Ascending aorta (tissue), 2 donors: ENCODE measurements at places on chromosomes 5 and 9. TPM values are rescaled to one million over a fixed set of nuclear protein-coding genes. Genes with fewer than 3 reads are reported as not detected.

Gene PRR7
- total RNA-seq: 18.1 TPM

Gene CDH9
- total RNA-seq: not detected

Gene IGFBPL1
- 4.8 TPM for total RNA-seq

GRCh38 chr9:131277287-131277909, 1.1 kb upstream of the FAM78A start:
- peaks cover 7% of the 10 kb centered on the region for H3K4me1 ChIP-seq
- H3K27ac ChIP-seq: no peak overlapping the region
- H3K27me3 ChIP-seq: no peaks in the 10 kb centered on the region

DNA sequence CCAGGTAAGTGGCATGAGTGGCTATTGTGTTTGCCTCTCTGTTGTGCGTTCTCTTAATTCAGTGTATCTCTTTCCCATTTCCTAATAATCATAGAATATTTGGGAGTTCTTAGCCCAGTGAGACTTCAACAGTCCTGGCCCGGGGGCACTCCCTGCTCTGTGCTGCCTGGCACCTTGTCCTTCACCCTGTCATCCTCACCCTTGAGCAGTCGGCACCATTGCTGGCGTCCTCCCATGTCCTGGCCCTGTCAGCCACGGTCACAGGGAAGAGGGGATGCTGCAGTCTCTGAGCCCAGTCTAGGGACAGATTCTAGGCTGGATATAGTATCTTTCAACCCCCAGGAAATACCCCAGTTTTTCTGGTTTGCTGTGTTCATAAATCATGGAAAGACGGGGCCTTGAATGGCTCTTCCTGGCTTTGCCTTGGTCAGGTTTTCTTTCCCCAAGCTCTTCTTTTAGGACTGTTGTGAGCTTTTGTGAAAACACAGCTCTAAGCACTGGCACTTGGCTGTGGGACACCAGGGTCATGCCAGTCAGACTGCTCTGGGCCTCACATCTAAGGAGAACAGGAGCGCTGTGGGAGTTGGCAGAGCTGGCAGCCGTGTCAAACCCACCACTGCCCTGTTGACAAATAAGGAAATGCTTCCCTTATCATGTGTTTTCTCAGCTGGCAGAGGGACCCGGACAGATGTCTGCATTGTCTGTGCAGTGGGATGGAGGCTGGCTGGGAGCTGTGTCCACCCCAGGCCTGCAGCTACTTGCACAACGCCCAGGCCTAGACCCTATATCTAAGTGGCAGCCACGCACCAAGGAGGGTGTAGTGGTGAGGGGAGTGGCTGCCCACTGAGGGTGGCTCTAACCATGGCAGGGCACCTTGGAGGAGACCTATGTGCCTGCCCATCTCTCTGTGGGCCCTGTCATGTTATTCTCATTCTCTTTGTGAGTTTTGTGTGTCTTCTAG, 378.6 kb downstream of the ICE1 start:
- no peak for DNase-seq
- no peak overlapping the region for H3K27ac ChIP-seq
- H3K4me3 ChIP-seq: no peak overlapping the region
- H3K4me1 ChIP-seq: no peaks in the 10 kb centered on the region
- H3K36me3 ChIP-seq: no peaks in the 10 kb centered on the region

Gene C9orf43
- total RNA-seq: not detected

DNA sequence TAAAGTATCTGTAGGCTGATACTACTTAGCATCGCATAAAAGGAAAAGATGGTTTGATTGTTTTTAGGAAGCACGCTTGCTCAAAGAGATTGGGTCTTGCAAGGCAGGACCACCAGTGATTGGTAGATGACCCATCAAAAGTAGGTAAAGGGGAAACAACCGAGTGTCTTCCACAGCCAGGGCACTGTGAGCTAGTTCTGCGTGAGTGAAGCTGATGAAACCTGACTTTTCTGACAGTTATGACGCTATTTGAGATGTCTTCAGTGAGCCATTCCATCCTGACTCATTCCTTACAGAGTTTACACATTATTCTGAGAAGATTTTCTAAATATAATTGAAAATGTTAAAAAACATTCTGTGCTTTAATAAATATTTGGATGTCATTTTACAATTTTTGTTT, 49.7 kb downstream of the BASP1 start:
- no peaks in the 10 kb centered on the region for H3K27me3 ChIP-seq
- no peak overlapping the region for H3K27ac ChIP-seq
- no peak overlapping the region for H3K4me3 ChIP-seq
- H3K36me3 ChIP-seq: no peaks in the 10 kb centered on the region

GRCh38 chr5:72109625-72110024, 2.4 kb downstream of the MAP1B start:
- H3K4me1 ChIP-seq: no peaks in the 10 kb centered on the region
- no peaks in the 10 kb centered on the region for H3K27me3 ChIP-seq
- peak overlapping the region; percentile 94 for H3K4me3 ChIP-seq

Gene DRD1
- total RNA-seq: 0.11 TPM

DNA sequence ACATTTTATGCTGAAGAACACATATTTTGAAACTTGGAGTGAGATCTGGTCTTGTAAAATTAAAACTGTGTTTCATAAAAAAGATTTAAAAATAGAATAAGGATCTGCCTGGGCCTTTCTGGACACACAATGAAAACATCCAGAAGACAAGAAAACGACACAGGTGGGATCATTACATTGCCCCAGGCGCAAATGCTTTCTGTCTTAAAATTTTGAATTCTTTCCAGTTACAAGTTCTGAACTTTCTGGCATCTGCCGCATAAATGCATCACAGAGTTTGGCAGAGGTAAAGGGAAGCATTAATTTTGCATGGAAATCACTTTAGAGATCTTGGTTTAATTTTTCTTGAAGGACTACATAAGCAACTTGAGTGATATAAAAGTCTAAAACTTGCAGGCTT, 219.6 kb downstream of the WDR70 start:
- no peak overlapping the region for H3K4me3 ChIP-seq
- no peak for DNase-seq
- H3K4me1 ChIP-seq: no peaks in the 10 kb centered on the region
- H3K27me3 ChIP-seq: no peaks in the 10 kb centered on the region
- H3K27ac ChIP-seq: no peak overlapping the region

GRCh38 chr5:67209141-67209771, 12.7 kb upstream of the CD180 start:
- no peaks in the 10 kb centered on the region for H3K36me3 ChIP-seq
- H3K27ac ChIP-seq: no peak overlapping the region
- no peaks in the 10 kb centered on the region for H3K4me1 ChIP-seq
- no peaks in the 10 kb centered on the region for H3K27me3 ChIP-seq
- no peak for DNase-seq

DNA sequence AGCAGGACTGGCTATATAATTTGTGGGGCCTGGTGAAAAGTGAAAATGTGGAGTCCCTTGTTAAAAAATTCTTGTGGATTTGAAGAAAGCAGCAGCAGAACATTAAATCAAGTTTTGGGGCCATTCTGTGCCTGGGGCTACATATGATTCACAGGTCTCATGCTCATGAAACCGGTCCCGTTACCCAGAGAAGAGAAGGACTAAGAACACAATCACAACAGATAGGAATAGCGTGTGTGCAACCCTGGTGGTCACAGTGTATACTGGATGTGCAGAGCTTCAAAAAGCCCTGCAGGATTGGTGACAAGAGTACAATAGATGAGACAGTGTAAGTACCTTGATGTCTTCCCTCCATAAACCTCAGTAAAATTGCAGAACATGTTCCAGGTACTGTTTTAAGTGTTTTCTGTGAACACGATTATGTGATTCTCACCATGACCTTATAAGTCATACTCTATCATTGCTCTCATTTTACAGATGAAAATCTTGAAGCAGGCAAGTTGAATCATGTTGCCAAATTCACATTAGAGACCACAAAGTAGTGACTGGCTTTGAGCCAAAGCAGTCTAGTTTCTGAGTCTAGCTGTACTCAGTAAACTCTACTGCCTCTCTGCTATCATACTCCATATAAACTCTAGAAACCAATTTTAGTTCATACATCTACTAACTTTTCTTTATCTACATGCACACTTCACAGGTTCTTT, 636.5 kb downstream of the TAF11L14 start:
- no peak for DNase-seq
- H3K4me1 ChIP-seq: no peaks in the 10 kb centered on the region
- H3K27ac ChIP-seq: no peak overlapping the region
- no peak overlapping the region for H3K4me3 ChIP-seq
- H3K27me3 ChIP-seq: no peaks in the 10 kb centered on the region

Gene MSMP
- not detected for total RNA-seq

Gene DOK3
- 0.32 TPM for total RNA-seq

Gene PCDHGC3
- total RNA-seq: 51.4 TPM
